Ecto neural progenitor cell (in vitro differentiated cells): ENCODE measurements at places on chromosomes 5 and 9.

GRCh38 chr9:132002643-132003318, 76.9 kb downstream of the MED27 start:
- DNase-seq: no peak

- DNase-seq: no peak
Measured at GRCh38 chr9:84709056-84709455, 39.5 kb downstream of the NTRK2 start.

DNA sequence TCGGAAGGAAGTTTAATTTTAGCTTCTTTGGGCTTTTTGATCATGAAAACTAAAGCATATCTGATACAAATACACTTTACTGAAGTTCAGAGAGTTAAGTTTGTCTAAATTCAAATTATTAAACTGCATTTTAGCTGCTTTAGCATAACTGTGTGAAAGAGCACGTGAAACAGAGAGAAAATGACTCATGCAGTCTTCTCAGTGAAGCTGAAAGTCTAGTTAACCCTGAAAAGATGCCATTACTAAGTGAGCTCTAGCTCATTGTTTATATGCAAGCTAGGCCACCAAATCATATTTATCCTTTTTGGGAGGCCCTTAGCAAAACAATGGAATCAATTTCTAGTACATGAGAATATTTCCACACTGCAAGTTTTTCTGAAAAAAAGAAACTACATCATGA, 27.6 kb downstream of the TPD52L3 start:
- DNase-seq: no peak

DNA sequence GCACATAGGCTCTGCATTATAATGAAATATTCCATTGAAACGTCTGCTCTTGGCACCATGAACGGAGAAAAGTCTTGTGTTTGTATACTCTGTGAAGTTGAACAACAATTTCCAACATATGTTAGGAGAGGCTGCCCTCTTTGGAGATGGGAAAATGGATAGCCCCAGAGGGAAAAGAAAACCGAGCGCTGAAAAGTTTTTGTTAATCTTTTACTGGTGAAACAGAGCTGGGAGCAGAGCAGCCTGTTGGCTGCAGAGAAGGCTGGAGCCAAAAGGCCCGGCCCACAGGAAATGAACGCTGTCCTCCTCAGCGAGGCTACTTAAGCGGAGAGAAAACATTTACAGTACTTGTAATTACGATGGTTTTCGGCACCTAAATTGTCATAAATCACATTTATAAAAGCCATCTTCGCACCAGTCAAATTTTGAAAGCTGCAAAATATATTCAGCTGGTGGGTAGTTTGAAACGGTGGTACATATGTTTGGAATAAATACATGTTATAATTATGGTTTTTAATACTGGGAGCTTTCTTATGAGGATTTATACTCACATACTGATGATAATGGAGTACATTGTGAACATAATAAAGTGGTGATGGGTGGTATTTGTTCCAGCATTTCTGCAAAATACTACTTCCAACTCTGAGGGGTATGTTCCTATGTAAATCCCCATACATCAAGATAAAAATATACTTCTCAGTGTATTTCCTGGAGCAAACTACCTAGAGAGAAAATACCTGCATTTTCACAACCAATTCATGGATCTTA, 129.6 kb upstream of the CNTLN start:
- DNase-seq: no peak

- no peak for DNase-seq
Measured at GRCh38 chr5:41457094-41457493, 53.3 kb downstream of the PLCXD3 start.

GRCh38 chr5:133643365-133643764, 31.0 kb upstream of the FSTL4 start:
- DNase-seq: no peak

DNA sequence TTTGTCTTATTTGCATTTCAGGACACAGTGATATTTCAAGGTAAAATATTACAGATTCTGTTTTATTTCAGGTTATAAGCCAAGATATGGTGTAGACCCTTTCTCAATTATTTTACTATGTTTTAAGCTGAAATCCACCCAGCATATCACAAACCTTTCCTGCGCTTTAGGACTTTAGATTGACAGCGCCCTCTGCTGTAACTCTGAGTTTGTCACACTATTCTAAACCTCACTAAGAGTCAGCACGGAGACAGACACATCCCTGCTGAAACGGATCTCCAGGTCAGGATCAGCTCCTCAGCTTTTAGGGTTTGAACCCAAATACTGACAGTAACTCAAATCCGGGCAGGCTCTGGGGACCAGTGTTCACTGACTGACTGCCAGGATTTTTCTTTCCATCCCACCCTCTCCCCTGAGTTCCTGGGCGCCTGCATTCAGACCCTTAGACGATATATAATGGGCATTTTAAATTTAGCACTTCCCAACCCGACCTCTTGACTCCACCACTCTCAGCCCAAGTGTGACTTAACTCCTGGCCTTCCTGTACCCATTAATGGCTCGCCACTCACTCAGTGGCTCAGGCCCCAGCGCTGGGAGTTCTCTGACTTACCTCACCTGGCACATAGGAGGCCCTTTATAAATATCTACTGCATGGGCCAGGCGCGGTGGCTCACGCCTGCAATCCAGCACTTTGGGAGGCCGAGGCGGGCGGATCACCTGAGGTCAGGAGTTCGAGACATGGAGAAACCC, 33.5 kb downstream of the TLX3 start:
- DNase-seq: no peak

DNA sequence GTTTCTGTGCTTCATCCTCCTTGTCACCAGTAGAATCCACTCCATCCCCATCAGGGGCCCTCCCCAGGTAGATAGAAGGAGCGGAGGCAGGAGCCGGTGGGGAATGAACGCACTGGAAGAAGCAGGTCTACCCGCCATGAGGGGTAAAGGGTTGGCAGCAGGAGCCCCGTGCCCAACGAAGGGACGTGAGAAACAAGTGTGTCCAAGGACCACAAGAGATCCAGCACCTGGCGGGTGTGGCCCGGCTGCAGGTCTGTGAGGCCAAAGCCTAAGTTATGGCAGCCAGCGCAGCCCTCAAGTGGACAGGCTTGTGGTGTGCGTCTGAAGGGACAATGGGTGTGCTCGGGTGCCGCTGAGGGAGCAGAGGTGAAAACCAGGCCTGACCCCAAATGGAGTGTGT, 94.3 kb downstream of the IRX2 start:
- DNase-seq: no peak

- DNase-seq: no peak
Measured at GRCh38 chr5:53275666-53276065, 166.1 kb upstream of the MOCS2 start.

DNA sequence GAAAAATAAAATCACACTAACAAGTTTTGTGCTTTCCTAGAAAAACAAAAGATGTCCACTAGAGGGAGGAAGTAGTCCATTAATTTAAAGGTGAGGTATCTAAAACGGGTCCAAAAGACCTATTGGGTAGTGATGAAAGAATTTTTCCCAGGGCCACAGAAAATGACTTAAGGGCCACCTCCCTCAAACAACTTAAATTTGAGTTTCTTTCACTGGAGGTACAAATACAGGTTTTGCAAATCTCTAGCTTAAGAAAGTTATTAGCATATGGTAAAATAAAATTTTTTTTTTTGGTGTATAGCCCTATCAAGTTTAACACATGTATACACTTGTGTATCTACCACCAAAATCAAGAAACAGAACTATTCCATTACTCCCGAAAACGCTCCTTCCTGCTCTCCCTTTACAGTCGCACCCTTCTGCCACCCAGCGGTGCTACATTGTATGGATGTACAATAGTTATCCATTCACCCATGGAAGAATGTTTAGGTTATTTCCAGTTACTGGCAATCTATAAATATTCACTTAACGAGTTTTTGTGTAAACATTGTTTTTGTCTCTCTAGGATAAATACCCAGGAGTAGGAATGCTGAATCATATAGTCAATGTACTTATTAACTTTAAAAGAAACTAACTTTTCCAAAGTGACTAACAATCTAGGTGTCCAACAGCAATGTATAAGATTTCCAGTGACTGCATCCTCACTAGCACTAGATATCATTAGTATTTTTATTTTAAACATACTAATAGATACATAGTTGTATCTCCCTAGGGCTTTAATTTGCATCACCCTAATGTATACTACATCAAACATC, 21.9 kb downstream of the DEPDC1B start:
- DNase-seq: no peak

DNA sequence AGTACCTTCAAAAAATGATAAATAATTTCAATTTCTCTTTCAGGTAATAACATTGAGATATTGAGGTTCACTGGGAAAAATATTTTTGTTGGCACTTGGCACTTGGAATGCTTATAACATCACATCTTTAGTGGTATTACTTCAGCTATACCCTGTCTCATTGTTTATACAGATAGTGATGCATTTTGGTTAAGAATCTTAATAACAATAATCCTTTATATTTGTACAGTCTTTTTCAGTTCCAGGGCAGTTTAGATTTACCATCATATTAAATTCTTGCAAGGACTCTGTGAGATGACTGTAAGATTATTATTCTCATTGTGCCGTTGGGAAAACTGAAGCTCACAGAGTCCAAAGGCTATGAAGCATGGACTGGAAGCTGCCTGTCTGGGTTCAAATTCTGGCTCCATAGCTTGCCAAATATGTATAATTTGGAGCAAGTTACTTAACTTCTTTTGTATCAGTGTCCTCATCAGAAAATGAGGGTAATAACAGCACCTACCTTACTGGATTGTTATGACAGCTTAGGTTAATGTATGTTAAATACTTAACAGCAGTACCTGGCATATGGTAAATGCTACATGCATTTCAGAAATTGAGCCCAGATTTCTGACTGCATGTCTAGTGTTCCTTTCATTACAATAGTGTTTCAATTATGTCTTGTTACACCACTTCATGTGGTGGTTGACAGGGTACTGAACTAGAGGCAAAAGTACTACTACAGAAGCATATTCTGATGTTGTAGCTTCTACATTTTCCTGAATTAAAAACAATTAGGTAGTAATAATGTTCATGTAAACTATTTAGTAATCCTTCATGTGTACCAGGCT, 272.2 kb downstream of the PLK2 start:
- no peak for DNase-seq

DNA sequence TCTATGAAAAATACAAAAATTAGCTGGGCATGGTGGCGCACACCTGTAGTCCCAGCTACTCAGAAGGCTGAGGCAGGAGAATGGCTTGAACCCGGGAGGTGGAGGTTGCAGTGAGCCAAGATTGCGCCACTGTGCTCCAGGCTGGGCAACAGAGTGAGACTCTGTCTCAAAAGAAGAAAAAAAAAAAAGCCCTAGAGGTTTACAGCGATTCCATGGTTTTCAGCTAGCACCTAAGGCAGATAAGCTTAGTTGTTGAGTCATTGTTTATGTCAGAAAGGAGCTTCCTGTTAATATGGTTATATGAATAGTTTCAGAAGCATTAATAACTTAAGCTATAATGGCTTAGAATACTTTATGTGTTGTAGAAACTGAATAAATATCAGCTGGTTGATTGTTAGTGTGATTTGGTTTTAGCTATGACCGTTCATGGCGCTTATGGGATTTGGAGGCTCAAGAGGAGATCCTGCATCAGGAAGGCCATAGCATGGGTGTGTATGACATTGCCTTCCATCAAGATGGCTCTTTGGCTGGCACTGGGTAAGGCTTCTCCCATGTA, 13.0 kb downstream of the RNF183 start:
- DNase-seq: no peak

DNA sequence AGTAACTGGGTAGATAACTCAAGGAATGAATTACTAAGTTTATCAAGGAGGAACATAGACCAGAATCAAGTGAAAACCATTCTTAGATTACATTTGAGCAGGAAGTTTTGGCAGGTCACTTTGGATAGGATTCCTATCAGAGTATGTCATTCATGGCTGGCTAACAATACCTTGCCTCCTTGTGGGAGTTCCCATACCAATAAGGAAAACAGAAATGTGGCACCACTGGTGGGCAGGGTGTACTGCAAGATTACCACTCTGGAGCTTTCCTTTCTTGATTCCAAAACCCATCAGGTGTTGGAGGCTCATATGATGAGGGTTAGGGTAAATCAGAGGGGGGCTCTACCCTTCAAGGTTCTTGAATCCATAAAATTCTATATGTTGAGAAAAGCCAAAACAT, 18.6 kb upstream of the SPATA31D1 start:
- DNase-seq: no peak

- DNase-seq: no peak
Measured at GRCh38 chr9:8366161-8366926, 566.8 kb upstream of the DMAC1 start.

DNA sequence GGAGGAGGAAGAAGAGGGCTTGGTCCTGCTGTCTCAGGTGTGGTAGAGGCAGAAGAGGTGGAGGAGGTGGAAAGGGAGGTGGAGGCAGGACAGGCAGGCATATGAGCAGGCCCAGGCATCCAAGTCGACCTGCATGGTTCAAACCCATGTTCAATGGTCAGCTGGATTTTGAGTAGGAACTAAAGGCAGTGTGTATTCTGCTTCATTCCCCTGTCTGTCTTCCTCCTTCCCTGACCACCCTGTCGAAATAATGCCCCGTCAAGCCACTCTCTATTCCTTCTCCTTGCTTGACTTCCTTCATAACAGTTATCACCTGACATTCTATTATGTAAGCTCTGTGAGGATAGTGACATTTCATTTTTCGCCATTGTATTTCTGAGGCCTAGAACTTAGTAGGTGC, 34.8 kb downstream of the ATP6V0E1 start:
- no peak for DNase-seq

DNA sequence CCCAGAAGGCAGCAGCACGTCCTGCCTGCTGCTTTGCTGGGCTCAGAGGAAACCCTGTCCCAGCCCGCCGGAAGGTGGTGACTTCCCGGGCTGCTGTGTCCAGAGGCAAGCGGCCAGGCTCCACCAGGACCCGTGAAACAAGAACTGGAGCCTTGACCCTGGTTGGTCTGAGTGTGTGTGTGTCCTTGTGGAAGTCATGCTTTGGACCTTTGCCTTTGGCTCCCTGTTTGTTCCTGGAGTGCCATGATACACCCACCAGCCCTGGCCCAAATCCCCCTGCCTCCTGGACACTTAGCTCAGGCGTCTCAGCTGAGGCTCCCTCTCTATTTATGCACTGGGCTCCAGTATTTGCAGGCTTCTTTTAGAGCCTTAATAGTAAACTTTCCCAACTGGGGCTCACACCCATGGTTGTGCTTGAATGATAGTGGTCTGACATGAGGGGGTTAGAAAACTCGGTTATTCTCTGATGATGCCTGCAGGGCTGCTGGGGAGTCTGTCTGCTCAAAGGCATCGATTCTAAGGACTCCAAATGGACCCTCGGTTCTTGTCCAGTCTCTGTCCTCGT, 72.2 kb downstream of the C9orf50 start:
- DNase-seq: no peak

- no peak for DNase-seq
Measured at GRCh38 chr5:40587376-40587775, 92.3 kb upstream of the PTGER4 start.

GRCh38 chr5:61029456-61030162, 84.6 kb downstream of the NDUFAF2 start:
- DNase-seq: no peak

DNA sequence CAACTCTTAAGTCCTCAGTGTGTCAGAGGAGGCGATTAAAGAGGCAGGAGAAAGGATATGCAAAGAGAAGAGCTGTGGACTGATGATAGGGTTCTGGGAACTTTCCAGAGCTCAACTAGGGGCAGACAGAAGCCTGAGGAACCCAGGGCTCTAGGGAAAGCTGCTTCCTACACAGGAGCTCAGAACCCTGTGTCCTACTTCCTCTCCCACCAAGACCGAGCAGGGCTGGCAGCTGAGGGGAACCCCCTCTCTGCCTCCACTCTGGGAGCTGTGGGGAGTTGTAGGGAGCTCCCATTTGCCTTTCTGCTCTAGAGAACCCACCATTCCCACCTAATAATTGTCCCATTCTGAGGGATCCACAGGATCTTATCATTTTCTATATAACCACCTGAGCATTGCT, 674.3 kb downstream of the ACTL7B start:
- no peak for DNase-seq

- no peak for DNase-seq
Measured at GRCh38 chr5:151671950-151672349, 14.8 kb downstream of the SPARC start.

GRCh38 chr5:150142185-150142958, 13.3 kb downstream of the PDGFRB start:
- DNase-seq: no peak
